T-helper 17 cell (primary cell): ENCODE measurements at places on chromosomes 1 and 21.

DNA sequence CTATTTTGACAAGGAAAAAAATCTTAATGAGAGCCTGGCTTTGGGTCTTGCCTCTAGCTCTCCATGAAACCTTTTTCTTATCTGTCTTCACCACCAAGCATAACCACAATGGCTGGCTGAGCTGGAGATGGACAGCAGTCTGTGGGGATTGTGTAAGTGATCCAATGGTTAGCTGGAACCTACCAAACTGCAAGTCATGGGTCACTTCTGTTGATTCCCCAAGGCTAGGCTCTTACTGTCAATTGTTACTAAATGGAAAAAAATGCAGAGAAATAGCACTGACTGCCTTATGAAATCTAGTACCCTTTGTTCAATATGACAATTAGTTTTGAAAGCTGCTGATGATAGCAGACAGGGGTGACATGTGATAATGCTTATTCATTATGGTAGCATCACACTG, 359.0 kb downstream of the ST6GALNAC3 start:
- H3K4me1 ChIP-seq, result no peaks in the 10 kb centered on the region
- H3K36me3 ChIP-seq, result no peaks in the 10 kb centered on the region
- no peak overlapping the region for H3K27ac ChIP-seq
- H3K4me3 ChIP-seq, result no peak overlapping the region
- H3K27me3 ChIP-seq, result no peaks in the 10 kb centered on the region

DNA sequence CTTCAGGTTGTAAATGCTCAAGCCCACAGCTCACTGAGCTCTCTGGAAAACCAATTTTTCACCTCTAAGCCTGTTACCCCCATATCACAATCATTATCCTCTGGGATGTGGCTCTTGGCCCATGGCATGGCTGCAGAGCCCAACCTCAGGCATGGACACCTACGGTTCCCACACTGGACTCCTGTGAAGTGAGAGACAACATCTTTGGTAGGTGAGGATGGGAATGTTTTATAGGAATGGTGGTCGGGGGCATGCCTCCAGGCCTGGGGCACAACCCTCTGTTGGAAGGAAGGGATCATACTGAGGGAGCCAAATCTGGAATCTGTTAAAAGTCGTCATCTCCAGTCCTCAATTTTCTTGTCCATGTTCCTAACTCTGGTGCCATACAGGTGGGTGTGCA, 179.1 kb downstream of the FOXD2 start:
- peaks cover 41% of the 10 kb centered on the region for H3K27me3 ChIP-seq
- H3K4me3 ChIP-seq, result no peak overlapping the region
- no peak overlapping the region for H3K27ac ChIP-seq
- H3K4me1 ChIP-seq, result no peaks in the 10 kb centered on the region
- H3K36me3 ChIP-seq, result peaks cover 3% of the 10 kb centered on the region

DNA sequence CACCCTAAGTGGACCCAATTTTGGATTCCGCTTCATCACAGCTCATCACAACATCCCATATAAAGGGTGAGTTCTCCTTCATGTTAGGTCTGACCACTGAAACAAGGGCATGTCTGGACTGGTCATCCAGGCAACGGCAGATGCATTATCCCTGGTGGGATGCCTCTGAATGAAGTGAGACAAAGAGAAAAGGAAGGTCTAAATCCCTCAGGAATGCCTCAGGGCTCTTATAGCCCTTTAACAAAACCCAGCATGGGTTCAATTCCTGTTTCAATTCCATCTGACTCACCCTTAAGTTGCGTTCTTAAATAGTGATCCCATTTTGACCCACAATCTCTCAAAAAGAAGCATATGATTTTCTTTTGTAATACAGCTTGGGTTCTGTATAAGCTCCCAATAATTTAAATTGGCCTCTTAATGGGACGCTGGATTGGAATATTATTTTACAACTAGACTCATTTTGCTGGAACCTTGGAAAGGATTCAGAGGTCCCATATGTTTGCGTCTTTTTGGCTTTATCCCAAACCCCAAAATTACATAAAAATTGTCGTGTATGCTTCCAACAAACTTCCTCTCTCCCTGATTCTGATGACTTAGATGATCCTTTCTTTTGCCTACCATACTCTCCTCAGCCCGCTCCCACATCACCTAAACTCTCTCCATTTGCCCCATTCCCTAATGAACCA, 287.4 kb upstream of the ZP4 start:
- DNase-seq, result no peak
- no peaks in the 10 kb centered on the region for H3K27me3 ChIP-seq
- no peak overlapping the region for H3K4me3 ChIP-seq

DNA sequence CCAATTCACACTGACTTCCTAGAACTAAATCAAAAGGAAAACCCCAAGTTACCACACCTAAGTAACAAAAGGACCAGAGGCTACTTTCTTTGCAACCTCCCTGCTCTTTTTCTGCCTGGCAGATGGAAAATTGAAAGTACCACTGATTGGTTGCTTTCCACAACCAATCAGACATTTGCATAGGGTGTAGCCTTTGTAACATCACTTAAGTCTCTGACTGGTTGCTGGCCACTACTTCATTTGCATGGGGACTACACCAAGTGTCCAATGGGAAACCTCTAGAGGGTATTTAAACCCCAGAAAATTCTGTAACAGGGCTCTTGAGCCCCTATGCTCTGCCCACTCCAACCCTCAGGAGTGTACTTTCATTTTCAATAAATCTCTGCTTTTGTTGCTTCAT, 365.0 kb downstream of the LTN1 start:
- no peaks in the 10 kb centered on the region for H3K27me3 ChIP-seq
- H3K4me3 ChIP-seq, result no peak overlapping the region
- peaks cover 6% of the 10 kb centered on the region for H3K4me1 ChIP-seq
- DNase-seq, result no peak

- DNase-seq, result no peak
- peaks cover 2% of the 10 kb centered on the region for H3K4me1 ChIP-seq
- H3K36me3 ChIP-seq, result peaks cover 10% of the 10 kb centered on the region
- no peak overlapping the region for H3K4me3 ChIP-seq
These were observed 44.7 kb upstream of the CASZ1 start for GRCh38 chr1:10841118-10841517.

GRCh38 chr1:201531551-201532425, 7.1 kb upstream of the NAV1 start:
- peaks cover 14% of the 10 kb centered on the region for H3K36me3 ChIP-seq
- no peak overlapping the region for H3K4me3 ChIP-seq
- H3K27ac ChIP-seq, result peak overlapping the region; percentile 37
- no peak for DNase-seq
- H3K4me1 ChIP-seq, result peaks cover 7% of the 10 kb centered on the region
- peaks cover 30% of the 10 kb centered on the region for H3K27me3 ChIP-seq

DNA sequence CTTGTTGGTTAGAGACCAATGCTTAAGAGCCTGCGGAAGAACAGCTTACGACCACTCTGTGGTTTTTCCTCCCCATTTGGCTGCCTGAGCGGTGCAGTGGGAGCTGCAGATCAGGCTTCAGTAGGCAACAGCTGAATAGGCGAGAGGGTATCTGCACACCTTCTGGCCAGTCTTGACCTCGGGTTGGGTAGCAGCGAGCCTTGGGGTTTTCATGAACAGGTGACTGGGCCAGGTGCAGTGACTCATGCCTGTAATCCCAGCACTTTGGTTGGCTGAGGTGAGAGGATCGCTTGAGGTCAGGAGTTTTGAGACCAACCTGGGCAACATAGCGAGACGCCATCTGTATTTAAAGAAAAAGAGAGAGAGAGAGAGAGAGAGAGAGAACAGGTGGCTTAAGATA, 41.0 kb downstream of the NENF start:
- no peaks in the 10 kb centered on the region for H3K36me3 ChIP-seq
- no peak overlapping the region for H3K27ac ChIP-seq
- no peak for DNase-seq
- no peak overlapping the region for H3K4me3 ChIP-seq
- H3K27me3 ChIP-seq, result peaks cover 11% of the 10 kb centered on the region
- peaks cover 14% of the 10 kb centered on the region for H3K4me1 ChIP-seq

DNA sequence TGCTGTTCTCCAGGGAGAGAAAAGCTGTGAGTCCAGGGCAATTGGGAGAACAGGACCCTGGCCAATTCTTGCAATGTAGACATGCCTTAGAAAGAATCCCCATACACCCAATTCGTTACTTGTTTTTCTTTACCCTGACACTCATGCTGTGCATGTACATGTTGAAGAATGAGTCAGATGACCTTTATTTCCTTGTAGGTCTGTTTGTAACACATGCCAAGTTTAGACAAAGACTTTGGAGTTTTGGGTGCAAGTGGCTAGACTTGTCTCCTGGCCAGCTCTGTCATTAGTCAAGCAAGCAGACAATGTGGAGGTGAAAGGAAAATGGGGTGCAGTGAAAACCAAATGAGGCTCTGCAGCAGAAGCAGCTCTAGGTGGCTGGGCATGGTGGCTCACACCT, 38.1 kb downstream of the GNPAT start:
- no peaks in the 10 kb centered on the region for H3K27me3 ChIP-seq
- peaks cover 16% of the 10 kb centered on the region for H3K36me3 ChIP-seq
- no peak overlapping the region for H3K4me3 ChIP-seq
- no peak overlapping the region for H3K27ac ChIP-seq
- no peaks in the 10 kb centered on the region for H3K4me1 ChIP-seq
